ENCODE measurements at places on chromosomes 2 and 18.

- peak; percentile 67 for DNase-seq
These were observed 24.7 kb upstream of the TOGARAM2 start for GRCh38 chr2:28956415-28956826.

DNA sequence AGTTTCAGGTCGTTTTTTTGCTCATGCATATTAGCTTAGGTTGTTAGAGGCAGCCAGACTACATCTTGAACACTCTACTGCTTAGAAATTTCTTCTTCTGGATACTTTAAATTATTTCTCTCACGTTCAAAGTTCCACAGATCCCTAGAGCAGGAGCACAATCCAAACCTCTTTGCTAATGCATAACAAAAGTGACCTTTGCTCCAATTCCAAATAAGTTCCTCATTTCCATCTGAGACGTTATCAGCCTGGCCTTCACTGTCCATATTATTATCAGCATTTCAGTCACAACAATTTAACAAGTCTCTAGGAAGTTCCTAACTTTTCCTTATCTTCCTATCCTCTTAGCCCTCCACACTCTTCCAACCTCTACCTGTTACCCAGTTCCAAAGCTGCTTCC is 50.4 kb upstream of the ERMN start:
- no peak for DNase-seq

- no peak for DNase-seq
These were observed 90.2 kb downstream of the ARMC9 start for GRCh38 chr2:231288590-231288989.

- DNase-seq: no peak
These were observed 1399.9 kb upstream of the SLC39A10 start for GRCh38 chr2:194257095-194257494.

DNA sequence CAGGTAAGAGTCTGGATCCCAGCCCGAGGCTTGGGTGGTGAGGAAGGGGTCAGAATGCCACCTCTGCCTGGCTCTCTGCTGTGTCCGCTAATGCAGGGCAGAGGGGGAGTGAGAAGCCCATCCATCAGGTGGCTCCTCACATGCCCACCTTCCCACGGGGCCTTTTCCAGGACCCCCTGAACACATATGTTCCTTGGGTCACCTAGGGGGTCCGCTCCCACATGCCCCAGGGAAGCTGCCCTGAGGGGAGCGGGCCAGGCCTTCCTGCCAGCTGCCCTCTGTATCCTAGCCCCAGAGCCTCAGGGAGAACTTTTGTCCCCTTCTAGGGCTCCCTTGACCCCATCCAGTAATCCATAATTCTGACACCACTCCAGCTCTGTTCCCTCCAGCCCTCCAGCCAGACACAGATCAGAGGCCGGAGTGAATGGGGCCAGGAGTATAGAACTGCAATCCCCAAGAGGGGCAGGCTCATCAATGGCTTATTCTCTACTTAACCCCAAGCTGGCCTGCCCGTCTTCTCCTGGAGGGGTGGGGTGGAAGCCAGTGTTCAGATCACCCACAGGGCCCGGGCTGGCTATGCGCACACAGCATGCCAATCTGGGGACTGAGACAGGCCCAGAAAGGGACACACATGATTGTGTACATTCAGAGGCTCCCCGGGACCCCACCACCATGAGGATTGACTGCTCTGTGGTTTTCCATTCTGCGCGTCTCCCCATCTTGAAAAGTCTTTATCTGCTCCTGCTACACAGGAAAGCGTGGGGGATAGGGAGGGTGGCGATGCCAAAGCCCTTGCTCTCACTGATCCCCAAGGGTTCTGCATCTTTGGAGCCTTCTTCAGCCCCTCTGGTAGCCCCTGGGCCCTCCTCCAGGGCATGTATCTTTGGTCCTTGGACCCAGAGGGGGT is 1.1 kb downstream of the EMILIN1 start:
- DNase-seq: no peak

Measured in naive thymus-derived CD8-positive, alpha-beta T cell (primary cell).